Stimulated activated CD8-positive, alpha-beta memory T cell treated with anti-CD3 and anti-CD28 coated beads, Interleukin-4, amount 100 ng/mL, for 1 hour (primary cell): ENCODE measurements at places on chromosomes 5 and 9.
A peak's percentile ranks its signal among the peaks of the same experiment; 100 is the strongest.

GRCh38 chr5:173721601-173722232 lies 105.3 kb upstream of the BOD1 start:
- no peak for DNase-seq

DNA sequence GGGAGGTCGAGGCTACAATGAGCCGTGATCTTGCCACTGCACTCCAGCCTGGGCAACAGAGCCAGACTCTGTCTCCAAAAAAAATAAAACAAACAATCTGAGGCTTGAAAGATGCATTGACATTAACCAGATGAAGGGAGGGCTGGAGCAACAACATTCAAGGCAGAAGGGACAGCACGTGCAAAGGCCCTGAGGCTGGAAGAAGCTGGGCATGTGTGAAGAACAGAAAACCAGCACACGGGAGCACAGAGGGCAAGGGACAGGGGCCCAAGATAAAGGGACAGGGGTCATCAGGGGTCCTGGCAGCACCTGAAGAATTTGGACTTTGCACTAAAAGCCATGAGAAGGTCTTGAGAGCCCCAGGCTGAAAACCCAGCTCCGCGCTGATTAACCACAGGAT lies 3.3 kb downstream of the PTGES start:
- DNase-seq, result no peak

GRCh38 chr5:145718956-145719355 lies 116.2 kb downstream of the PRELID2 start:
- DNase-seq, result no peak

GRCh38 chr5:763397-763796 lies 21.1 kb downstream of the ZDHHC11B start:
- DNase-seq, result no peak

DNA sequence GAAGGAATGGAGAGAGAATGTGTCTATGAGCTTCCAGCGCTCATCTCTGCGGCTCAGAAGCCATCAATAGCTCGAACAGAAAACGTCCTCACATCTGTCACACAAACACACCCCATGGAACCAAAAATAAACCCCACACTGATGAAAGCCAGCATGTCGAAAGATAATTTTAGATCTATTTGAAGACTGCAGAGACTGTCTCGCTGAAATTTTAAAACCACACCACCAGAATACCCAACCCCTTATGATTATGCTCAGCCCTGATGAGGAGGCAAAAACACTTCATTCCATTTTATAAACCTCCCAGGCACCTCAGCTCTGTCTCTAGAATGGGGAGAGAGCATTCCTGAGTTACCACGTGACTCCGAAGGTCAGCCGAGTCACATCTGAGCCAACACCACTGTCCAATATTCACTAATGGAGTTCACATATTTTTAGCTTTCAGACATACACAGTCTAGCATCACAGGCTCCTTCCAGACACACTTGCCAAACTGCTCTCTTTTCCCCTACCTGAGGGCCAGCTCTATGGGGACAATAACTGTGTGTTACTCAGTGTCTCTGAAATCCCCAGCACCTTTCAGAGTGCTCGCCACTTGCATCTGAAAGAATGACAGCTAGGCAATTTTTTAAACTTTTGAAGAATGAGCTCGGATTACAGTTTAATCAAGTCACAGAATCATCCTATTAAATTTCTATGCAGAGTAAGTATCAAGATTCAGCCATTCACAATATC lies 63.2 kb downstream of the SERINC5 start:
- DNase-seq, result no peak

DNA sequence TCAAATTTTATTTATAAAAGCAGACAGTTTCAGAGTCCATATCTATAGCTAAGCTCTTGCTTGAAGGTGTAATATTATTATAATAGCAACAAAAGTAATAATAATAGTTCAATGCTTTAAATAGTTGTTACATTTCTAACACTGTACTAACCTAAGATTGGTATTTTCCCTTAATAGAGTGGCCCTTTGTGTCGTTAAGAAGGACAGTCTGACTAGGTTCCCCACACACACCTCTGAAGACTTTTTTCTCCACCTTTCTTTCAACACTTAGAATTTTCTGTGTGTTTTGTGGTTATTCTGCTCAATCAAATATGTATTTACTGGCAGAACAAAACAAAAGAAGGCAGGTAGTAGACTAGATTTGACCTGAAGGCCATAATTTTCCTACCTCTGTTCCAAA lies 223.2 kb upstream of the ACO1 start:
- DNase-seq, result no peak

DNA sequence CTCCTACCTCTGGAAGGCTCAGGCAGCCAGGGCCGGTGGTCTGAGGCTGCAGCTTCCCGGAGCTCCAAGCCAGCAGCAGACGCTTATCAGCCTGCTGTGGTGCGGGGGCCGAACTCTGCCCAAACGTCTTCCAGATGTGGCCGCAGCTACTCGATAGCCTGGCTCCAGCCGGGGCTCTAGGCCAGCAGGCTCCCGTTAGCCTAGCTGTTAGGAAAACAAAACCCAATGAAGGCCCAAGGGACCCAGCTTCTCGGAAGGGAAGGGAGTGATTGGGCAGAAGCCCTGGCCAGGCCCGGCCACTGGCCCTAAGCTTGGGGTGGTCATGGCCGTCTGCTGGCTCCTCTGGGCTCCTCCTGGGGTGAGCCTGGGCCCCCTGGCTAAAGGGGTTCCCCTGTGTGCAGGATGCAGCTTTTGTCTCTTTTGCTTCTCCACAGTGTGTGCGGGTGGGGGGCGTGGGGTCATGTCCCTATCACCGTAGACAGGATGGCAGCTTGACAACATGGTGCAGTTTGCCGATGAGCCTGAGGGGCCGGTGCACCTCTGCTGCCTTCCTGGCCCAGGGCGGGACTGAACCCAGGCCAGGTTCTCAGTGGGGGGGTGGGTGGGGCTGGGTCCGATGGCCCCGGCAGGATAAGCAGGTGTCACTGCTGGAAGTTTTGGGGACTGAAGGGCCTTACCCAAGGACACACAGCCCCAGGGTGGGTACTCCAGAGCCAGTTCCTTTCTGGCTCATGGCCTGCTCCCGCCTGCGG lies 18.7 kb downstream of the MYMK start:
- no peak for DNase-seq

- peak; percentile 95 for DNase-seq
Measured at GRCh38 chr5:154858297-154858971, at the start of gene CNOT8. TSS of gene CNOT8 (plus strand) at chr5:154858627. CDS start at chr5:154863279, 4,652 bp downstream.

DNA sequence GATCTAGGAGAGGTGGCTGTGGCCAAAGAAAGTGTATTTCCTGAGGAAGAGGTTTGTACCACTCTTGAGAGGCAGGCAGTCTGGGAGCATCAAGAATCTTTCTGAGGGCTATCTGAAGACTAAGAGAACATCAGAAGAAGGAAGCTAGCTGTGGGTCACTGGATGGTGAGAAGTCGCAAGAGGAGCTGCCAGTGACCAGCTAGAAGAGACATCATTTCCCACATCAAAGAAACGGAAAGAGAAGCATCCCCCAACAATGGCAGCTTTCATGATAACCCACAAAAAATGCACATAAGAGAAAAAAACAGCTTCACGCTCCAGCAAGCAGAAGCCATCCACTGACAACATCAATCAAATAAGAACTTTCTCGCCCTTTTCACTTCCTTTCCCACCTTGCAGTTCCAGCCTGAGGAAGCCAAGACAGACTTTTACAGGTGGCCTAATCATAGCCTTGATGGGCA lies 25.0 kb upstream of the CEP78 start:
- no peak for DNase-seq

DNA sequence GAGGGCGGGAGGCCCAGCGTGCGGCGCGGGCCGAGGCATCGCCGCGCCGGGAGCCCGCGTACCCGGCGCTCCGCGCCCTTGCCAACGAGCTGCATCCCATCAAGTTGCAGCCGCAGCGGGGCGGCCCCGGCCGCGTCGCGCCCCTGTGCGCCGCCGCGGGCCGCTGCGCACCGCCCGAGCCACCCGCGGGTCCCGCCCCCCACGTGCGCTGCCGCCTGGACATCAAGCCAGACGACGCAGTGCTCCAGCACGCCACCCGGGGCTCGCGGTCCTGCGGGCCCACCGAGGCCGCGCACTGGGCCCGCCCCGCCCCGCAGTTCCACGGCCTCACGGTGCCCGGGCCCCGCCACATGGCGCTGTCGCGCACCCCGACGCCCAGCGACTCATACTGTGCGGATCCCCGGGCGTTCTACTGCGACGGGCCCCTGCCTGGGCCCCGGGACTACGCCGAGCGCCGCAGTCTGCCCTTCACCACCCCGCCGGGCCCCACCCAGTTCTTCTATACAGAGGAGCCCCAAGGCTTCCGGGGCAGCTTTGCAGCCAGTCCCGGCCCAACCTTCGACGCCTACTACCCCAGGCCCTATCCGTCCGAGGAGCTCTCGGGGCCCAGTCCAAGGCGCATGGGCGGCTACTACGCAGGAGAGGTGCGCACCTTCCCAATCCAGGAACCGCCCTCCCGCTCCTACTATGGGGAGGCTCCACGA lies 2.6 kb downstream of the AJM1 start:
- DNase-seq, result no peak

DNA sequence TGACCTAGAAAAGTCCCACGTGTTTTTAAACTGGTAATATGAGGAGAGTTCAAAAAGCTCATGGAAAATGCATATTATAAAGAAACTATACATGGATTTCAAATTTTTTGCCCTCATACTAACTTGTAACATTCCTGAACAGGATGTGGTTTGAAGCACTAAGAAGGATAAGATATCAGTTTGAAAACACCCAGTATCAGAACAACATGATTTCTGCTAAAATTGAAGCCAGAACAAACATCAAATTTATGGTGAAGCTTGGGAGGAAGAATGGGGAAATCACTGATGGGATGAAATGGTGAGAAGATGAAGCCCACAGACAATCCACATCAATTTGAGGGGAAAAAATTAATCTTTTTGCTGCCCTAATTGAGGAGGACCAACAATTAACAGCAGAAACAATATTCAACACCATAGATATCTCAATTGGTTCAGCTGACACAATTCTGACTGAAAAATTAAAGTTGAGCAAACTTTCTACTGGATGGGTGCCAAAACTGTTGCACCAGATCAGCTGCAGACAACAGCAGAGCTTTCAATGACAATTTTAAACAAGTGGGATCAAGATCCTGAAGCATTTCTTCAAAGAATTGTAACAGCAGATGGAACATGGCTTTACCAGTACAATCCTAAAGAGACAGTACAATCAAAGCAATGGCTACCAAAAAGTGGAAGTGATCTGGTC lies 113.2 kb upstream of the SNX2 start:
- no peak for DNase-seq

GRCh38 chr5:82692826-82693225 lies 384.4 kb downstream of the TMEM167A start:
- DNase-seq, result no peak

GRCh38 chr5:144076521-144077083 lies 93.9 kb downstream of the YIPF5 start:
- DNase-seq, result no peak

- DNase-seq, result no peak
Measured at GRCh38 chr9:137202966-137203365, 2.4 kb upstream of the TPRN start.

- DNase-seq, result no peak
Measured at GRCh38 chr5:1548702-1549474, 25.1 kb upstream of the LPCAT1 start.

DNA sequence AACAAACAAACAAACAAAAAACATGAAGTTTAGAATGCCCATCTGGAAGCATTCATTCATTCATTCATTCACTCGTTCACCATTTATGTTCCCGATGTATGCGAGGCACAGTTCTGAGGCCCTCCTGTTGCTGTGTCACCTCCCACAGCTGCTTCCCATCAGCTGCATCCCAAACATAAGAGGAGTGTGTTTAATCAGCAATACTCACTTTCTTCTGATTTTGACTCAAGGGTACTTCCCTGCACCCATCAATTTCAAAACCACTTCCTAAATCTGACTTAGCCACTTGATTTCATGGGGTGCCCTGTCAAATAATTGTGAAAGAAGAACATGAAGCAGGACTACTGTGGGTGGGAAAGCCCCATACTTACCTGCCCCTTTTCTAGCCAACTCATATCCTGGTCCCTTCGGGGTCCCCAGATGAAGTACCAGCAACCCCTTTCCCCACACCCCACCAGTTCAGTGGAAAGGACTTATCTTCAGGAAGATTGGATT lies 128.0 kb upstream of the IL12B start:
- no peak for DNase-seq

DNA sequence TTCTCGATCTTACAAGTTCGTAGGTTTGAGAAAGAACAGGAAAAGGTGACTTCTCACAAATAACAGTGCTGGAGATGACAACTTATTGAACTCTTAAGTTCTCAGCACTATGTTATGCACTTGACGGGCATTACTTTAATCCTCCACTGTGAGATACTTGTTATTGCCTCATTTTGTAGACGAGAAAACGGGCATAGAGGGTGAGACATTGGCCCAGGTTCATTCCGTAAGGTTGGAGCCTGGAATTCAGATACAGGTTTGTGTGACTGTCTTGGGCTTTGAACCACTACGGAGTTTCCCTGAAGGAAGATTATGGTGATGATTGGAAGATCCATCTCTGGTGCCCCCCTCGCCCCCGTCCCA lies 657 bp downstream of the MAT2B start:
- no peak for DNase-seq
